ENCODE measurements at places on chromosomes 1 and 21. TPM values are rescaled to one million over a fixed set of nuclear protein-coding genes. Genes with fewer than 3 reads are reported as not detected.

The LYPD8 gene
- total RNA-seq = 3.2 TPM

The SERTAD4 gene
- 9.2 TPM for total RNA-seq

The CHTOP gene
- total RNA-seq = 83.6 TPM

The KMO gene
- total RNA-seq = 2.3 TPM

The PAPPA2 gene
- 93.5 TPM for total RNA-seq

The CHIA gene
- total RNA-seq = not detected

The NECTIN4 gene
- total RNA-seq = 12.8 TPM

The PLA2G2A gene
- 0.63 TPM for total RNA-seq

The POFUT2 gene
- total RNA-seq = 30.2 TPM

The TGFB2 gene
- 12.2 TPM for total RNA-seq

The FAM229A gene
- 9.7 TPM for total RNA-seq

The SLAMF7 gene
- 13.9 TPM for total RNA-seq

The HSPA13 gene
- 30.8 TPM for total RNA-seq

The PRPF38B gene
- 37.6 TPM for total RNA-seq

The OR10Z1 gene
- not detected for total RNA-seq

The GPR25 gene
- total RNA-seq = 0.19 TPM

The CRP gene
- total RNA-seq = not detected

The AMY2A gene
- not detected for total RNA-seq

The ICOSLG gene
- 10.2 TPM for total RNA-seq

The SPATA21 gene
- total RNA-seq = not detected

The SPEN gene
- 70.7 TPM for total RNA-seq

The SPRR1B gene
- total RNA-seq = not detected

The NUP133 gene
- total RNA-seq = 35.0 TPM

The F3 gene
- 8.8 TPM for total RNA-seq

The SPRR4 gene
- total RNA-seq = not detected

The CLCA4 gene
- 0.13 TPM for total RNA-seq

The ZNF436 gene
- total RNA-seq = 19.8 TPM

The C1orf116 gene
- 19.6 TPM for total RNA-seq

The FAM78B gene
- 1.4 TPM for total RNA-seq

The SELL gene
- 9.8 TPM for total RNA-seq

The TMEM52 gene
- 0.50 TPM for total RNA-seq

The LRRC7 gene
- 0.19 TPM for total RNA-seq

The TFF1 gene
- total RNA-seq = not detected

The CALML6 gene
- 0.13 TPM for total RNA-seq
